ELF-1 (cell line): ENCODE measurements at places on chromosomes 12 and 14.

DNA sequence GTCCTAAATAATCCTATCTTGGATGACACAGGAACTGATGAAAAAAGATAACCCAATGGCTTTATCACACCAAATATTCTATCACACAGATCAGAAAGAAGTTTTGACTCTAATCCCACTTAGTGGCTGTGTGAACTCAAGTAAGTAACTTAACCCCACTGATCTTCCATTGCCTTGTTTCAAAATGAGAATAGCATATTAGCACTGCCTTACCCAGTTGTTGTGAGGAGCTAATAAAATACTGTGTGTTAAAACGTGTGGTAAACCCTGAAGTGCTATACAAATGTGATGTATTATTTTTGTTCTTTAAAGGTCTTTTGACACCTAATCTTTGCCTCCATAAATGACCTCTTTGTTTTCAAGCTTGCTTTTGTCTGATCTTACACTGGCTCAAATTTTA is 60.9 kb upstream of the ARID2 start:
- no peak for DNase-seq

DNA sequence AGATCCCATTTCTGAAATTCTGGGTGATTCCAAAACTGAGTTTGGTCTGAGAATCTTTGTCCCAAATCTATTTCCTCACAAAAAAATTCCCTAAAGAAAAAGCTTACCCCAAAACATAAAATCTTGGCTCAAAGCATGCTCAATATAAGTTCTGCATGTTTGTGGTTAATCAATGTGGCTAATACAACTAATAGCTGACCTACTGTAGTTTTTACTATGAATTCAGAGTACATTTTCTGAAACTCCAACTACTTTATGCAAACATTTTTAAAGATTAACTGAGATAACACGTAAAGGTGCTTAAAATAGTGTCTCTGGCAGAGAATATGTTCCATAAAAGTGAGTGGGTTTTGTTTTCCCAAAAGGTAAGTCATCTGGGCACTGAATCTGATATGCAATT is 133.1 kb downstream of the MED13L start:
- no peak for DNase-seq

GRCh38 chr14:37637341-37637740 is 41.9 kb downstream of the TTC6 start:
- DNase-seq: no peak

DNA sequence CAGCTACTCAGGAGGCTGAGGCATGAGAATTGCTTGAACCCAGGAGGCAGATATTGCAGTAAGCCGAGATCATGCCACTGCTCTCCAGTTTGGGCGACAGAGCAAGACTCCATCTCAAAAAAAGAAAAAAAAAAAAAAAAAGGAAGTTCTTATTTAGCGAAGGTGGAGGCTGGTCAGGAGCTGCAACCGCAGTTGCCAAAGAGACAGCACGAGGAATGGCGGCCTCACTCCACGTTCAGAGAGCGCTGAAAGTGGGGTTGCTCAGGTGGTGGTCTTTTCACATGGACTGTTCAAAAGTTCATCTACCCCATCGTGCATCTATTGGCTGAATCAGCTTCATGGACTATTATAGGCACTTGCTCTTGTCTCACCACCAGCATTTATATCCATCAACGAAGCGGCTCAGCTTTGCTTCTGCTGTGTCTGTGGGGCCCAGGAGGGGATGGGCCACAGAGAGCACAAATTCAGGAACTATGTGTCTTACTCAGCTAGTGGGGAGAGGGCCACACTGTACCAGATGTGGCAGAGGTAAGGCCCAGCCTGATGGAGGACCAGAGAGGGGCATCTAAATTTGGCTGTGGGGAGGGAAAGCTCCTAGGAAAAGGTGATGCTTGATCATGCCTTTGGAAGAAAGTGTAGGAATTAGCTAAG is 27.3 kb downstream of the SLC25A47 start:
- DNase-seq: no peak

- no peak for DNase-seq
These were observed 328.1 kb downstream of the ATP23 start for GRCh38 chr12:58269476-58269875.

DNA sequence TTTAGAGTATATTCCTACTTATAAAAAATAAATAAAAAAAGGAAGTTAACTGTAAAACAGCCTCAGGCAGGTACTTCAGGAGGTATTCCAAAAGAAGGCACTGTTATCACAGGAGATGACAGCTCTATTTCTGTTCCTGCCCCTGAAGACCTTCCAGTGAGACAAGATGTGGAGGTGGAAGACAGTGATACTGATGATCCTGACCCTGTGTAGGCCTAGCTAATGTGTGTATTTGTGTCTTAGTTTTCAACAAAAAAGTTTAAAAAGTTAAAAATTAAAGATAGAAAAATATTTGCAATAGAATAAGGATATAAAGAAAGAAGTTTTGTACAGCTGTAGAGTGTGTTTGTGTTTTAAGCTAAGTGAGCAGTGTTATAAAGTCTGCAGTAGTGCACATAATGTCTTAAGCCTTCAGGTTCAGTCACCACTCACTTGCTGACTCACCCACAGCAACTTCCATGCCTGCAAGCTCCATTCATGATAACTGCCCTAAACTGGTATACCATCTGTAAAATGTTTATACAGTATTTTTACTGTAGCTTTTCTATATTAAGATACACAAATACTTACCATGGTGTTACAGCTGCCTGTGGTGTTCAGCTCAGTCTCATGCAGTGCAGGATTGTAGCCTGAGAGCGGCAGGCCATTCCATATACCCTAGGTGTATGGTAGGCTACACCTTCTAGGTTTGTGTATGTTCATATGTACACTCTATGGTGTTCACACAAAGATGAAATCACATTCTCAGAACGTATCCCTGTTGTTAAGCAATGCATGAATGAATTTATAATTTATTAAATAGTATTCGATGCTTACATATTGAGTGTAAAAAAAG is 121.1 kb downstream of the ANO6 start:
- DNase-seq: no peak

DNA sequence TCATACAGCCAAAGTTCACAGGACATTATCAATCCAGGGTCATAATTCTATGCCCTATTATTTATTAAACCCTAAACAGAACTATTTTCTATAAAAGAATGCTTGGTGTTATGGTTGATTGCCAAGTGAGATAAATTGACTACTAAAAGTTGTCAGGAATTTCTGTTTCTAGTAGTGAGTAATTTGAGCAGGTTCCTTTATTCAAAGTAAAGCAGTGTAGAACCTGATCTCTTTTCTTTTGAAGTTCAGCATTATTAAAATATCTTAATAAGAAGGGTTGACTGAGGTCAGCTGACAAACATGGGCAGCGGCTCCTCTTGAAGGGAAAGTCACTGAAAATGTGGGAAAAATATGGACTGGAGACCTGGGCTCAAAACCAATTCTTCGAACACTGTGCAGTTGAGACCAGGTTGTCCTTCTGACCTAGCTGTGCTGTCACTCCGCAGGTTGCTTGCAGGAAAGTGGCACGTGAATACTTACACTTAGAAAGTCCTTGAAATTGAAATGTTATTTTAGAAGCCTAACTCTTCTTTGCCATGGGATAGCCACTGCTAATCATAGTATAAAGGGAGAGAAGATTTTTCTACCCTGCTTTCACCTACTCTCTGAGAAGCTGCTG is 141.0 kb downstream of the RASSF9 start:
- no peak for DNase-seq
